ENCODE measurements at places on chromosomes 12 and 14. TPM values are rescaled to one million over a fixed set of nuclear protein-coding genes. Genes with fewer than 3 reads are reported as not detected.

Gene OR6C2
- not detected for total RNA-seq

Gene GDF3
- not detected for total RNA-seq

Gene FLVCR2
- 16.0 TPM for total RNA-seq

Gene YLPM1
- total RNA-seq: 34.2 TPM

Gene KCNJ8
- total RNA-seq: 0.24 TPM

Gene ZFHX2
- total RNA-seq: 0.95 TPM

Gene TBX3
- 54.4 TPM for total RNA-seq

Gene KRT85
- 0.05 TPM for total RNA-seq

Measured in A549 treated with AZD2906 at 1 μM for 4 hours (cell line).